ENCODE measurements at places on chromosomes 11 and 22. TPM values are rescaled to one million over a fixed set of nuclear protein-coding genes. Genes with fewer than 3 reads are reported as not detected.
A peak's percentile ranks its signal among the peaks of the same experiment; 100 is the strongest.

Gene APOL1
- 34.3 TPM for total RNA-seq

DNA sequence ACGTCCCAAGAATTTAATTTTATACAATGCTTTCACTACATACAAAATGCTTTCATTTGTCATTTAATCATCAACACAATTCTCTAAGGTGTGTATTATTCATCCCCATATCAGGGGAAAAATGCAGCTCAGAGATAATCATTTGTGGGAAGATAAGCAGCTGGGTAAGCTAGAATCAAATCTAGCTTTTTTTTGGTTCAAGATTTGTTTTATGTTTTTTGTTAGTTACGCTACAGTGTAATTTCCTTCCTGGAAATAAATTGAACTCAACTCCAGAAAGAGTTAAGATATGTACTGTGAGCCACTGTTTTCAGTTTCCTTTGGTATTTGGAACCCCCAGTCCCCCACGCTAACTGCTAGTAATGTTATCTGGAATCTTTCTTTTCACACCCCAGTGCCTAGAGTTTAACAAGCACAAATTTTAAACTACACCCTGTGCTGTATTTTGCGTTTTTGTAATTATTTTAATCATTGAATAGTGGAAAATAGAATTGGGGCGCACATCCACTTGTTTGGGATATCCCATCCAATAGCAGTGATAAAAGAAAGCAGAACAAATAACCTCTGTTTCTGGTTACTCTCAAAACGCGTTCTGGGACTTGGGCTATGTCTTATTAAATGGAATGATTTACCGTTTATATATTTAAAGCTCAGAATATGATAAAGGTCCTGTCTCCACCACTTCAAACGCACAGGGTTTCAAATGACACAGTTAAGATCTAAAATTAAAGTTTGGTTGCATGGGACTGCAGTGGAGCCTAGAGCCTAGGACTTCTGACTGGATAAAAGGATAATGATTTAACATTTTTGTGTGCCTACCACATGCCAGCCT is 2.1 kb upstream of the HSPA8 start:
- H3K27me3 ChIP-seq = no peaks in the 10 kb centered on the region
- no peak for DNase-seq
- peak overlapping the region; percentile 88 for H3K27ac ChIP-seq
- H3K4me1 ChIP-seq = peaks cover 45% of the 10 kb centered on the region
- H3K4me3 ChIP-seq = peak overlapping the region; percentile 82

DNA sequence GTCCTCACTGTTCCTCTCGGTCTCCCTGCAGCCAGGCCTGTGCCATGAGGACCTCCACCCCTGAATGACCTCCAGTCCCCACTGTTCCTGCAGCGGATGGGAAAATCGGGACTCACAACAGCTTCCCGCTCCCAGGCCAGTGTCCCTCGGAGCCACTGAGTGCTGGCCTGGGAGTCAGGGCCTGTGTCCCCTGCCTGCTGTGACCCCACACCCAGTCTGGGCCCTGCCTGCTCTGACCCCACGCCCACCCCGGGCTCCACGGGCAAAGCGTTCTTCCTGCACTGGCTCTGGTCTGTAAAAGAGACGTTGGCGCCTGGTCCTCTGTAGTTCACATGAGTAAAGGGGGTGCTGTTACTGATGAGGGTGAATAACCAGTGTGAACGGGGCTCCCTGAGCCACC is 73.0 kb upstream of the SHISAL1 start:
- no peak for DNase-seq
- H3K36me3 ChIP-seq = no peaks in the 10 kb centered on the region
- H3K4me3 ChIP-seq = no peak overlapping the region
- no peak overlapping the region for H3K27ac ChIP-seq
- no peaks in the 10 kb centered on the region for H3K4me1 ChIP-seq

- H3K27ac ChIP-seq = no peak overlapping the region
- H3K36me3 ChIP-seq = no peaks in the 10 kb centered on the region
- H3K27me3 ChIP-seq = no peaks in the 10 kb centered on the region
- no peaks in the 10 kb centered on the region for H3K4me1 ChIP-seq
- DNase-seq = no peak
These were observed 58.5 kb downstream of the GUCY1A2 start for GRCh38 chr11:106959800-106960199.

- no peaks in the 10 kb centered on the region for H3K4me1 ChIP-seq
- H3K27ac ChIP-seq = no peak overlapping the region
- DNase-seq = no peak
- no peaks in the 10 kb centered on the region for H3K27me3 ChIP-seq
- H3K36me3 ChIP-seq = peaks cover 6% of the 10 kb centered on the region
- no peak overlapping the region for H3K4me3 ChIP-seq
These were observed 139.2 kb downstream of the CRYBB2 start for GRCh38 chr22:25358421-25359170.
